CD4-positive, alpha-beta memory T cell (primary cell): ENCODE measurements at places on chromosomes 11 and 22. TPM values are rescaled to one million over a fixed set of nuclear protein-coding genes. Genes with fewer than 3 reads are reported as not detected.
A peak's percentile ranks its signal among the peaks of the same experiment; 100 is the strongest.

GRCh38 chr11:22688914-22689313 lies 22.5 kb downstream of the GAS2 start:
- no peak for DNase-seq

- no peak for DNase-seq
Measured at GRCh38 chr22:49349841-49350381, 477.8 kb downstream of the BRD1 start.

DNA sequence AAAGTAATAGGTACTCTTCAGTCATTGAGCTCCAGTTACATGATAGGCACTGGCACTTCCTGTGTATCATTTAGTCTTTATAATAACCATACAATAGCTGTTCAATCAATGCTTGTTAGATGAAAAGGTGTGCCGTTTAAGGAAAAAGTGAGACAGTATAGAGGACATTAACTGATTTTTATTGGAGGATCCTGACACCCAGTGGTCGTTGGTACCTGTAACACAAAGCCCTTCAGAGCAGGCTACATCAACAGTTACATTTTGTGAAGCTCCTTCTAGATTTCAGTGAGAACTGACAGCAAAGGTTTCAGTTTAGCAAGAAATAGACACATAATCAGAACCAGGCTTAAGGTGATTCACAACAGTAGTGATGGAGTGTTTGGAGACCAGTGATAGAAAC lies 44.2 kb downstream of the CCDC81 start:
- no peak for DNase-seq

GRCh38 chr22:32211011-32211410 lies 6.1 kb upstream of the RFPL2 start:
- DNase-seq, result no peak

GRCh38 chr22:17882727-17883126 lies 108.5 kb upstream of the BID start:
- no peak for DNase-seq

DNA sequence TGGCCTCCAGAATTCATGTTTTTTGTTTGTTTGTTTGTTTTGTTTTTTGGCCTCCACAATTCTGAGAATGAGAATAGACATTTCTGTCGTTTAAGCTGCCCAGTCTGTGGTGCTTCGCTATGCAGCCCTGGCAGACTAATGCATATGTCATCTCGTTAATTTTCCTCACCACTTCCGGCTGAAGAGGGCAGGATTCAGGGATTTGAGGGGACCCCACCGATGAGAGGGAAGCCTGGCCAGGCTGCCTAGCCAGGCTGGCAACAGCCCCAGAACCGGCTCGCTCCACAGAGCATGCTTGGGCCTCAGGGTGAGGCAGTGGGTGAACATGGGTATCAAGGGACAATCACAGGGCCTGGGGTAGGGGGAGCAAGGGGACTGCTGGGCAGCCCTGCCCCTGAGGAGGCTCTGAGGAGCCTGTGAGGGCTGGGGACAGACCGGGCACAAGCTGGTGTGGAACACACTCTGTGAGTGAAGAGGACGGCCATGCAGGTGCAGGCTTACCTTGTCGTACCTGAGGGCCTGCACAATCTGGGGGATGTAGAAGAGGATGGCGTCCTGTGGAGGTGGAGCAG lies 47.8 kb upstream of the SERPIND1 start:
- DNase-seq, result no peak

TMEM123 gene
- 397 TPM for total RNA-seq

GRCh38 chr11:119843877-119844276 lies 114.9 kb upstream of the NECTIN1 start:
- no peak for DNase-seq

DNA sequence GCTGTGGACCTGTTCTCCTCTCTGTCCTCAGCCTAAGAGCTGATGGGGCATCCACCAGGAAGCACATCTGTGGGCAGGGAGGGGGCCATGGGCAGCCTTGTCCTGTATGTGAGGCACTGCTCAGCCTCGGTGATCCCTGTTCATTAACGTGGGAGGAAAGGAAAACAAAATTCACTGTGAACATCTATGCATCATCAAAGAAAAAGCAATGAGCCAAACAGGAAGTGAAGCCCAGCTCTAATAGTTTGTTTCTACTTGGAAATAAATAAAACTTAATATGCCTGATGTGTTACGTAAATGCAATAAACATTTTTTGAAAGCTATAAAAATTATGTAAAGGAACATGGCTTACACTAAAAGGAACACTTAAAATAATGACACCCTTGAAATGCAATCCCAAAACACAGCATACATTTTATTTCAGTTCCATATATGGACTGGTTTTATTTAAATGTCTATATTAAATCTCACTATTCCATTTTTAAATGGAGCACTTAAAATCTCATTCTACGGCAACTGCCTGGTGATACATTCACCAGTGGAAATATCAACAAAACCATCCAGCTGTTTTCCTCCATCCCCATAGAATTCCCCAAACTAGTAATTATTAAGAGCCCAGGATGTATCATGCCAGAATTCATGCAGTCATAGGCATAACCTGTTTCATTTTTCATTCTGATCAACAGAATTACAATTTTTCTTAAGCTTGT lies 78.3 kb downstream of the ZNF280B start:
- no peak for DNase-seq

GRCh38 chr11:128784059-128784804 lies 82.9 kb downstream of the KCNJ1 start:
- DNase-seq, result no peak

DNA sequence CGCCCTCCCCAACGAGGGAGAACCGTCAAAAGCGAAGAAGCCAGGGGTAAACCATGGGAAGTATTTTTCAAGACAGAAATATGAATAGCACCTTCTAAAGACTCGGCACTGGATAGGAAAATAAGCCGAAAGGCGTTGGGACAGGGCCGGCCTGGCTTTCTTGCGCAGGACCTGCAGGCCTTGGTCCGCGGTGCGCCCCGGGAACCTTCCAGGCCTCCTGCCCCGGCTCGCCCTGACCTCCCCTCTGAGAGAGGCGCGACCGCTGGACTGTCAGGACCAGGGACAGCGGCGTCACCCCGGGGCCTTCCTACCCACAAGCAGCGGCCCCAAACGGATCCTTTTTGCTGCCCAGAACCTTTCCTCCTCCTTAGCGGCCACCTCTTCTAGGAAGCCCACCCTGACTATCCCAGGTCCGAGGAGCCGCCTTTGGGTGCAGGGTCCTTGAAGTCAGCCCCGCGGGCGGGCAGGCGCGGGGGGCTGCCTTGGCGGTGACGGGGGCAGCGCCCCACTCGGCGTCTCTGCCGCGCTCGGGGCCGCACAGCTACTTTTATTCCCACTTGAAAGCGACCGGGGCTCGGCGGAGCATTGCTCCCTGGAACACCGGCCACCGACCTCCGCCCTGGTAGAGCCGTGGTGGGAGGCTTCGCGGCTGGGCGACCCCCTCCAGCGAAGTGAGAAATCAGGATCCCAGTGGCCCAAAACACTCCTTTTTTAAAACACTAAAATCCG lies 650 bp upstream of the MAPK11 start:
- peak; percentile 70 for DNase-seq

DNA sequence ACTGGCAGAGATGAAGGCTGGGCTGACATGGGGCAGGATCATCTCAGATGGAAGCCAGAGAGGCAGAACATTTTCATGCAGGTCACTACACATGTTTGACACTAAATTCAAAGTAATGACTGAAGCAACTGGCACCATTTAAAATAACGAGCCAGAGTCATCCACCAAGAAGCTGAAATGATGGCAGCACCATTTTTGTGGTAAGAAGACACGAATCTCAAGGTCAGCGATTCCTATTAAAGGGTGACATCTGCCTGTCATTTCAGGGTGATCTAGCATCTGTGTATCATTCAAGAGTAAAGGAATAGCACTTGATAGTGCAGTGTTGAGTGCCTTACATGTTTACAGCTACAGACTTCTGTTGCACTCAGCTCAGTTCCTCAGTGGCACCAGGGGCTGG lies 113.4 kb upstream of the C11orf87 start:
- DNase-seq, result no peak

MTA2 gene
- 210 TPM for total RNA-seq

MMP7 gene
- total RNA-seq, result not detected

IGLL1 gene
- total RNA-seq, result not detected

TPBGL gene
- total RNA-seq, result 0.15 TPM

LIN7C gene
- 30.7 TPM for total RNA-seq

- peak; percentile 52 for DNase-seq
Measured at GRCh38 chr11:130118636-130119387, 40.8 kb upstream of the ST14 start.

- DNase-seq, result no peak
Measured at GRCh38 chr22:48615171-48616008, 1212.3 kb downstream of the BRD1 start.

- DNase-seq, result no peak
Measured at GRCh38 chr11:12008790-12009616, 577 bp upstream of the DKK3 start.

- DNase-seq, result no peak
Measured at GRCh38 chr11:117189191-117189940, 9.8 kb upstream of the TAGLN start.

DPAGT1 gene
- 52.0 TPM for total RNA-seq

DNA sequence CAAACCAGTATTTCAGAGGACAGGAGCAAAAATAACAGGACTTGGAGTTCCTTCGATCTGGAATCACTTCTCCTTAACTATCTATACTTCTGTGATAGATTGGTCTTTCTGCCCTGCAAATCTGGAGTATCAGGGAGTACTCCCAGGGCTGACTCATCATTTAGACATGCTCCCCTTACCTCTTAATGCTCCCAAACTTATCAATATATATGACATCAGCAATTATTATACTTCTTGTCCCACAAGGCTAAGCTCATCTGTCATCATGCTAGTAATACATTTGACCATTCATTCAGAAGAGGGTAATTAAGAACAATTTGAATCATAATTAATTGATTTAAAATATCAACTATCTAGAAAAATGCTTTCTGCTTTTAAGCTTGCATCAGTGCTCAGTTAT lies 163.8 kb downstream of the SWAP70 start:
- no peak for DNase-seq

- no peak for DNase-seq
Measured at GRCh38 chr11:60343094-60343704, 16.1 kb downstream of the MS4A6E start.

OR52I1 gene
- total RNA-seq, result not detected

GRCh38 chr11:92540096-92540495 lies 315.5 kb downstream of the FAT3 start:
- DNase-seq, result no peak

RAD9A gene
- total RNA-seq, result 55.9 TPM

NUP98 gene
- total RNA-seq, result 109 TPM

- DNase-seq, result no peak
Measured at GRCh38 chr11:16311831-16312230, 44.5 kb downstream of the SOX6 start.
